ENCODE measurements at places on chromosomes 3 and 15. TPM values are rescaled to one million over a fixed set of nuclear protein-coding genes. Genes with fewer than 3 reads are reported as not detected.

Gene SRP14
- total RNA-seq, result 136 TPM

Gene CHRNA5
- total RNA-seq, result 13.0 TPM

Gene MYEF2
- 7.9 TPM for total RNA-seq

Gene IL12A
- 0.20 TPM for total RNA-seq

Gene ARIH1
- total RNA-seq, result 66.9 TPM

Gene CADPS
- 0.11 TPM for total RNA-seq

Gene GOLGA8J
- 0.07 TPM for total RNA-seq

Gene OXTR
- total RNA-seq, result 0.63 TPM

Gene PDCD10
- 83.5 TPM for total RNA-seq

Gene C3orf85
- not detected for total RNA-seq

Gene LRRK1
- total RNA-seq, result 13.7 TPM

Gene PRR23E
- total RNA-seq, result not detected

Gene ZNF662
- total RNA-seq, result 1.7 TPM

Gene LMOD3
- not detected for total RNA-seq

Gene TGM5
- total RNA-seq, result not detected

Gene DNAH12
- under 0.01 TPM for total RNA-seq

Gene TRIM42
- not detected for total RNA-seq

Gene NMNAT3
- 1.6 TPM for total RNA-seq

Gene SEMA6D
- 1.2 TPM for total RNA-seq

Gene SLC38A3
- total RNA-seq, result not detected

Gene PCSK6
- 3.7 TPM for total RNA-seq

Gene SHF
- 0.44 TPM for total RNA-seq

Gene UROC1
- total RNA-seq, result not detected

Gene ADAMTS9
- 0.07 TPM for total RNA-seq

Gene ARHGEF26
- 5.2 TPM for total RNA-seq

Gene GTF2A2
- 78.4 TPM for total RNA-seq

Gene LRRFIP2
- total RNA-seq, result 80.5 TPM

Gene LEKR1
- 0.67 TPM for total RNA-seq

Gene UCN2
- total RNA-seq, result 35.4 TPM

Gene LYZL4
- total RNA-seq, result not detected

Measured in foreskin keratinocyte (primary cell).